ENCODE measurements at places on chromosomes 5 and 9.

DNA sequence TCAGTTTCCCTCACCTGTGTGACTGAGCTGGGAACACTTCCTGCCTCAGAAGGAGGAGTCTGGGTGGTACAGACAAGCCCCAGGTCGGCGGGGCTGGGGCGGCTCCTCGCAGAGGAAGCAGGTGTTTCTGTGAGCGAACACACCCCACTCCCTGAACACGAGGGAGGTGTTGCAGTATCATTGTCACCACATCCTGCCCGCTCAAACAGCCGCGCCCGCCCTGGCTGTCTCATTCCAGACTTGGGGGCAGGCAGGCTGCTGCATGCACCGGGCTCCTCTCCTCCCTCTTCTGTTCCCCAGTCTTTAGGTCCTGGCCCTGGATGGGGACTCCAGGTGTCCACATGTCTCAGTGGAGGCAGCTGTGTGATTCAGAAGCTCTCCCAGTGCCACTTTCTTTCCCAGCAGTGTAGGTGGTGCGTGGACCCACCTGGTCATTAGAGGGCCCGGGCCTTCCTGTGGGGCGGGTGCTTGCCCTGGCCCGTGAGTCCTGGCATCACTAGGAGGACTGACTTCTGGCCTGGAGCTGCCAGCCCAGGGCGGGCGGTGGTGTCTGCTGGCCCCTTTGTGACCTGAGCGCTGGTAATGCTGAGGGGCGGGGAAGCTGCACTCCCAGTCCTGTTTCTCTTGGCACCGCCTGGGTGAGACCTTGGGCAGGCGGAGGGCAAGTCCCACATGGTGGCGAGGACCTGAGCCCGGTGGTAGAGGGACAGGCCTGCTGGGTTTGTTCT lies 18.3 kb upstream of the PHYHD1 start:
- H3K4me1 ChIP-seq, result peaks cover 16% of the 10 kb centered on the region
- no peaks in the 10 kb centered on the region for H3K27me3 ChIP-seq
- no peak overlapping the region for H3K4me3 ChIP-seq
- H3K36me3 ChIP-seq, result peaks cover 2% of the 10 kb centered on the region
- H3K27ac ChIP-seq, result no peak overlapping the region

- no peak overlapping the region for H3K4me3 ChIP-seq
- H3K4me1 ChIP-seq, result no peaks in the 10 kb centered on the region
- no peaks in the 10 kb centered on the region for H3K36me3 ChIP-seq
Measured at GRCh38 chr9:32220750-32221149, 163.7 kb upstream of the ACO1 start.

DNA sequence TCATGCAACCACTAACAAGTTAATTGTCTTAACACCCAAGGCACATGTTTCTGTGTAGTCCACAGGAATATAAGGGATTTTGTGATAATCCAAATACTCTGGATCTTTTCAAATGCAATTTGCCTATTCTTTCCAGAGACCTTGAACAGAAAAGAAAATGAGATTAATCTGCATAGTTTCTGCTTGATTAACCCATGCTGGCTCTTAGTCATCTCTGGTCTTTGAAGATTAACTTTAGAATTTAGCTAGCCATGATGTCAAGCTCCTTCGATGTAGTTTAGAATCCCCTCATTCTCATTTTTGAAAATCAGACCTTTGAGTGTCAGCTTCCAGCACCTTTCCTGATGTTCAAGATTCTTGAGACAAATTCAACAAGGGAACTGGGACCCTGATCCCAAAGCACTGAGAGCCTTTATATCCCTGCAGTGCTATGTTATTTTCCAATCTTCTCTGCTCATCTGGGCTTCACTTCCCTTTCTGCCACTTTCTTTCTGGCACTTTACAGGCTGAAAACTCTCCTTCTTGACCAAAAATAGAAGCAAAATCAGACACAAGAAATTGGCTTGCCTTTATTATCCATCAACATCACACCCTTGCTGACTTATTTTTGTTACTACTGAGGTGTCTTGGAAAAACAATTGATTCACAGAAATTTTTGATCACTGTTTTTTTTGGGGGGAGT lies 155.5 kb downstream of the PALM2AKAP2 start:
- H3K27me3 ChIP-seq, result no peaks in the 10 kb centered on the region
- H3K36me3 ChIP-seq, result no peaks in the 10 kb centered on the region
- no peak for DNase-seq
- H3K4me3 ChIP-seq, result no peak overlapping the region
- H3K4me1 ChIP-seq, result no peaks in the 10 kb centered on the region

- H3K4me3 ChIP-seq, result no peak overlapping the region
- H3K36me3 ChIP-seq, result no peaks in the 10 kb centered on the region
- peak; percentile 84 for DNase-seq
- H3K27ac ChIP-seq, result no peak overlapping the region
- peaks cover 10% of the 10 kb centered on the region for H3K4me1 ChIP-seq
Measured at GRCh38 chr9:126704157-126704891, 90.6 kb downstream of the LMX1B start.

DNA sequence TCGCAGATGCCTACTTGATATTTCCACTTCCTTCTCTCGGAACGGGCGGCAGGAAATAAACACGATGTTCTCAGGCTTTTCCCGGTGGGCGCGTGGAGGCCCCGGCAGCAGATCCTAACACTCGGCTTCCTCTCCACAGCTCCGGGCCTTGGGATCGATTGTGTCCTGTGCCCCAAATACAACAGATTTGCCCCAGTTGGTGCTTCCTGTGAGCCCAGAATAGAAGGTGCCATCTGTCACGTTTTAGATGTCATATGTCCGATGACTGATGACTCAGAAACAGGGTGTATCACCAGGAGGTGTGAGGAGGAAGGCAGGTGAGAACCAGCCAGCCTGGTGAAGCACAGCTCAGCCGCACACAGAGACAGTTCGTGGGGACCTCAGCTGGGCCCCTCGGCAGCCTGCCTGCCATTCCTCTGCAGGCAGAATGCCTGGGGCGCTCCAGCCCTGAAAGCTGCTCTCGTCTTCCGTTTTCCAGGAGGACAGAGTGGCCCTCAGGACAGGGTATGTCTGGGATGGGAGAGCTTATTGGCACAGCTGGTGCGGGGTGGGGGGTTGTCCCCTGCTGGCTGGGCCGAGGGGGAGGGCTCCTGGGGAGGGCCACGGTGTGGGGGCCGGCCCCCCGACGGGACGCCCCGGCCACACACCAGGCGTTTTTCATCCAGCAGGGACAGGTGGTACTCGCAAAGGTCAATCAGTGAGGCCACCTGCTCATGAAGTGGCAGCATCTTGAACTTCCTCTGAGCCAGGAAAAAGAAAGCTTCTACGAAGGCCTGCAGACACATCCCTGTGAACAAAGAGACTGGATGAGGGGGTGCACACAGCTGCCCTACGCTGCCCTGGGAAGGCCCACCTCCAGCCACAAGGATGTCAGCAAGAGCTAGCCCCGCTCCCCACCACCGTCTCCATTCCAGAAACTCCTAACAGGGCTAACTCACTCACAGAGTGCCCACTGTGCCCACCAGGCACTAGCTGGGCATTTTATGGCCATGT lies 171.0 kb downstream of the DAB2IP start:
- H3K27me3 ChIP-seq, result no peaks in the 10 kb centered on the region
- no peak overlapping the region for H3K4me3 ChIP-seq

GRCh38 chr5:177476531-177477233 lies 3.2 kb upstream of the DBN1 start:
- H3K4me3 ChIP-seq, result no peak overlapping the region
- peak overlapping the region; percentile 67 for H3K27ac ChIP-seq
- no peaks in the 10 kb centered on the region for H3K36me3 ChIP-seq
- DNase-seq, result peak; percentile 70
- peaks cover 33% of the 10 kb centered on the region for H3K4me1 ChIP-seq

DNA sequence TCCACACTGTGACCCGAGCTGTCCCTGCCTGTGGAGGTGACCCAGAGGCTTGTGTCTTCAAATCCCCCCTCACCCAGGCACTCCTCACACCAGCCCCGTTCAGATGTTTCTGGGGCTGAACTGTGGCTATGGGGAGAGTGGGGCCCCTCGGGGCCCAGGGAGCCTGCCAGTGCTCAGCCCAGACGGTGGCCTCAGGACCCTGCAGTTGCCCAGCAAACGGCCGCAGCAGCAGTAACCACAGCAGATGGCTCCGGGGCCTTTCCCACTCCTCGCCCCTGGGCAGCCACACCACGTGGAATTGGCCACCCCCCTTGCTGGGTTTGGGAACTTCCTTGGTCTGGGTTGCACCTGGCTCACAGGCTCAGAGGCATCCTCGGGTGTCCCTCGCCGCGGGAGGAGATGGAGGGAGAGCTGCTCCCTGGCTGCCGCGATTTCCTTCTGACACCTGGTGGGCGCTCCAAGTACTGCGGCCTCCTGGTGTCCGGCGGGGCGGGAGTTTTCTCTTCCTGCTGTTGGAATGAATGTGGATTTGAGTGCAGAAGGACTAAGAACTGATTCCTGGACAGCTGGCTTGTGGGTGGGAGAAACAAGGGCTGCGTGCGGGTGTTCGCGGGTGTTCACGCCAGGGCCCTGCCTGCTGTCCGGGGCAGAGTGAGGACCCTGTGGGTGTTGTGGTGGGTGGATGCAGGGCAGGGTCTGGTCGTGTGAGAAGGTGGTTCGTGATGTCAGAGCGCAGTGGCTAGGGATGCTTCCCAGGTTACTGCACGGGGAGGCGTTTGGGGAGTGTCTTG lies 97.5 kb downstream of the COL5A1 start:
- H3K27me3 ChIP-seq, result no peaks in the 10 kb centered on the region
- peak; percentile 76 for DNase-seq
- peaks cover 4% of the 10 kb centered on the region for H3K4me1 ChIP-seq
- H3K36me3 ChIP-seq, result peaks cover 27% of the 10 kb centered on the region

GRCh38 chr5:99349787-99350186 lies 421.0 kb upstream of the CHD1 start:
- H3K27me3 ChIP-seq, result no peaks in the 10 kb centered on the region
- no peak for DNase-seq
- no peak overlapping the region for H3K27ac ChIP-seq

- H3K27ac ChIP-seq, result no peak overlapping the region
- DNase-seq, result no peak
- H3K4me3 ChIP-seq, result no peak overlapping the region
- peaks cover 20% of the 10 kb centered on the region for H3K4me1 ChIP-seq
Measured at GRCh38 chr5:140216478-140217074, 41.6 kb downstream of the CYSTM1 start.

DNA sequence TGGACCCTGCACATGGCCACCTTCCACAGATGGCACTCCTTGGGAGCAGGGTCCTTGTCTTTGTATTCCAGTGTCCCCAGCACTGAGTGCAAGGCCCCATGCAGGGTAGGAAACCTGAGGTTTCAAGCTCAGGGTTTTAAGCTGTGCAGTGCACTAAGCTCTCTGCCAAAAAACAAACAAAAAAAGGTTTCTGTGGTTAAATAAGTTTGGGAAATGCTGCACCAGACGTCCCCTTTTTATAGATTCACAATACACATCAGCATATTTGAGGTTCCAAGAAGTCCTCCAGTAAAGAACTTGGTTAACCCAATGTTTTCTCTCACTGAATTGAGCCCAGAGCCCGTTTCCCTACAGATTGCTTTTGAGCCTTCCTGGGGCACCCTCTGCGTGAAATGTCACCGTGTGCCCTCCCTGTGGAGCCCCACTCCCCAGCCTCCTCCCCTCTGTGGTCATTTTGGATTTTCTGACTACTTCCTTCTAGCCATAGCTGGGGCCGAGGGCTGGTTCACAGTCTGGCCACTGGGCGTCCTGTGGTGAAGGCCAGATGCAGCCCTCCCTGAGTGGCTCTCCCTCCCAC lies 17.1 kb downstream of the DELE1 start:
- peak; percentile 80 for DNase-seq
- H3K27ac ChIP-seq, result peak overlapping the region; percentile 77
- H3K36me3 ChIP-seq, result no peaks in the 10 kb centered on the region
- peaks cover 30% of the 10 kb centered on the region for H3K4me1 ChIP-seq

DNA sequence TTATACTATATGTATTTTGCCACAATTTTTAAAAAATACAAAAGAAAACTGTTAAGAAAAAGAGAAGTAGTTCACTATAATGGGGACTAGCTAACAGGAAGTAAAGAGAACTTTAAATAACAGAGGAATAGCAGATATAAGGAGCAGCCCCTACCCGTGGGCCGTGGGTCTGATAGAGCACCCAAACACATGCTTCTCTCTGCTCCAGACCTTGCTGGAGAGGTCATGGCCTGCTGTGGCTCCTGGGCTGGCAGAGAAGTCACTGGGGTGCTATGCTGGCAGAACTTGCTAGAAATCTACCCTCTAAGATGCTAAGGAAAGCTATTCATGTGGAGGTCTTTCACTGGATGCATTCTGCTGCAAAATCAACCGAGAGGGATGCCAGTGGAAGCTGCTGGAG lies 10.0 kb upstream of the TNFAIP8 start:
- no peak overlapping the region for H3K4me3 ChIP-seq
- H3K4me1 ChIP-seq, result peaks cover 8% of the 10 kb centered on the region
- H3K27me3 ChIP-seq, result no peaks in the 10 kb centered on the region
- no peak overlapping the region for H3K27ac ChIP-seq
- DNase-seq, result no peak

DNA sequence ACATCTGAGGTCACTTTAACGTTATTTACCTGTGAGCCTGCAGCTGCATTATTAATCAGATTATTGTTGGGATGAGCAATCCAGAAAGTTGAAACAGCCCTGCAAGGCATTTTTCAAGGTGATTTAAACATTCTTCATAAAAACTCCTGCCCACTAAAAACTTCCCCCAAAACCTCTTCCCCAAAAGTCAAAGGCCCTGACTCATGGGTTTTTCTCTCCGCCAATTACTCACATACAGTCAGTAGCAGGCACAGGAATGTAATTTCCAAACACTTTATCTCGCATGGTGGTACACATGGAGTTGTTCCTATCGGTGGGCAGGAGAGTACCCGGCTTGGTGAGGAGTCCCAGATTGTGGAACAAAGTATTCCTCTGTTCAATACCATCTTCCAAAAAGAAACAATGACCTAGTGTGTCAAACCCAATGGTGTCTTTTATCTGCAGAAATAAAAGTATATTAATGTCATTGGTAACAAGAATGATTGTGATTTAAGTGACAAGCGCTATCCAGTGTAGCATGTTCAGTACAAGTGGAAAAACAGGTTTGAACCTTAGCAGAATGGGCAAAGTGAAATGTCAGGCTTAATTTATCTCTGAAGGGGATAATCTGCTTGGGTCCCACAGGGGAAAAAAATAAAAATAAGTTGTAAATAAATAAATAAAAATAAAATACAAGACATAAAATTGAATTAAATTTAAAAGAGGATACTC lies 38.3 kb downstream of the CEMIP2 start:
- H3K36me3 ChIP-seq, result peaks cover 39% of the 10 kb centered on the region
- H3K4me1 ChIP-seq, result peaks cover 26% of the 10 kb centered on the region

GRCh38 chr5:42887097-42887496 lies 75.4 kb upstream of the SELENOP start:
- no peaks in the 10 kb centered on the region for H3K4me1 ChIP-seq
- peaks cover 41% of the 10 kb centered on the region for H3K27me3 ChIP-seq
- no peak overlapping the region for H3K27ac ChIP-seq

DNA sequence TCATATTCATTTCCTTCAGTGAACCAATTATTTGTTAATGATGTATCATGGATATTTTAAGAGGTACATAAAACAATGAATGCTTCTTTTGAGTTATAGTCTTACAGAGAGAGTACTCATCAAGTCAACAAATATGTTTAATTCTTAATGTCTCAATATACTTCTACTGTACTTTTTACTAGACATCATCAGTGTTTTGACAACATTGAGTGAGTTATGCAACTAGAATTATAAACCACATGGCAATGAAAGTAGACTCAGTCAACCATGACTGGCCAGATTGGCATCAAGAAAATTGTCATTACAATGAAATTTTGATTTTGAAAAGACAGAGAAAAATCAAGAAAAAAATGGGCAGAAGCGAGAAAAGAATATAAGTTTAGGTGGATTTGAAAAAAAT lies 1248.1 kb upstream of the CDH18 start:
- no peaks in the 10 kb centered on the region for H3K4me1 ChIP-seq
- H3K27ac ChIP-seq, result no peak overlapping the region
- DNase-seq, result no peak
- H3K4me3 ChIP-seq, result no peak overlapping the region
- no peaks in the 10 kb centered on the region for H3K27me3 ChIP-seq
- H3K36me3 ChIP-seq, result no peaks in the 10 kb centered on the region
